ENCODE measurements at places on chromosomes 12 and 14.

GRCh38 chr12:4135919-4136605 lies 137.5 kb upstream of the CCND2 start:
- DNase-seq = peak; percentile 75

GRCh38 chr12:77938301-77938700 lies 107.6 kb downstream of the NAV3 start:
- no peak for DNase-seq

DNA sequence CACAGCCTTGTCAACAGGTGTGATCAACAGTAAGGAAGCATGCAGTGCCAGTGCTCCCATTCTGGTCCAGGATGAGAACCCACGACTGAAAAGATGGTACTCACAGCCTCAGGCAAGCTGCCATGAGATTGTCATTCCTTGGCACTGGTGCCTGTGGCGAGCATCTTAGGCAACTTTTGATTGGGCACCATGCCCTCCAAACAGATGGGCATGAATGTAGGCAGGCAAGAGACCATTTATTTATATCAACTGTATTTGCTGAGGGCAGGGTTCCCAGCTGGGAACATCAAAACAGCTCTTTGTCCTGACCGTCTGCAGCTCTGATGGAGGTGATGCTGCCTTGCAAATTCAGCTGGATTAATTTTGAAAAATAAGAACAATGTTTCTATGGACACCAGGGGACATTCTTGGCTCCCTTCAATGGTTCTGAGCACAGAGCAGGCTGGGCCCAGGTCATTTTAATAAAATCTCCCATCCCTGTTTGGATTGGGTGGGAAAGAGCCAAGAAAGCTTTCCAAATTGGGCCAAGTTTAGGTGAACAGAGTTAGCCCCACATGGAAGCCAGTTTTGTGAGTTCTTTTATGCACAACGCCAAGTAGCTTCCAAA lies 522.5 kb downstream of the RMST start:
- no peak for DNase-seq

GRCh38 chr12:56581418-56582145 lies 48.5 kb downstream of the BAZ2A start:
- DNase-seq = peak; percentile 64

- no peak for DNase-seq
Measured at GRCh38 chr14:55241673-55242072, 29.5 kb upstream of the FBXO34 start.

GRCh38 chr12:1947081-1947480 lies 28.6 kb upstream of the CACNA2D4 start:
- DNase-seq = no peak

- DNase-seq = no peak
Measured at GRCh38 chr14:49212721-49213120, 373.5 kb downstream of the RPS29 start.

GRCh38 chr14:94924189-94924588 lies 154.3 kb upstream of the GSC start:
- DNase-seq = no peak
